ENCODE measurements at places on chromosomes 3 and 15.

DNA sequence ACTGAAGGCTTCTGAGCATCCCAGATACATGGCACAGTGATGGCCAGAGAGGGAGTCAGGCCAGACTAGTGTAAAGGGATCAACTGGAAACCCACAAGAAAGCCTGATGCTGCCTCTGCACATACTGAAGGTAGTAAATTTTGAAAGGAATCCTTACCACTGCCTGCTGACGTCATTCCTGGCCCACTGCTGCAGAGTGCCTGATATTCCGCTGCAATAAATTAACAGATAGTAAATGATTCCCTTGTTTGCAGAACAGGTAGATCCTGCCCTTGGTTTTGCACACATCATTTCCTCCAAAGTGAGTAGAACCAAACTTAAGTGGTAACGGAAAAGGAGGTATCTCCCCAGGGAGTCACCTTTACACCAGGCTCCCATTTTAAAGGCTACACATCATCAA, 146.7 kb downstream of the FBN1 start:
- DNase-seq: no peak

- no peak for DNase-seq
These were observed 278.8 kb downstream of the FOXP1 start for GRCh38 chr3:71304684-71305083.

DNA sequence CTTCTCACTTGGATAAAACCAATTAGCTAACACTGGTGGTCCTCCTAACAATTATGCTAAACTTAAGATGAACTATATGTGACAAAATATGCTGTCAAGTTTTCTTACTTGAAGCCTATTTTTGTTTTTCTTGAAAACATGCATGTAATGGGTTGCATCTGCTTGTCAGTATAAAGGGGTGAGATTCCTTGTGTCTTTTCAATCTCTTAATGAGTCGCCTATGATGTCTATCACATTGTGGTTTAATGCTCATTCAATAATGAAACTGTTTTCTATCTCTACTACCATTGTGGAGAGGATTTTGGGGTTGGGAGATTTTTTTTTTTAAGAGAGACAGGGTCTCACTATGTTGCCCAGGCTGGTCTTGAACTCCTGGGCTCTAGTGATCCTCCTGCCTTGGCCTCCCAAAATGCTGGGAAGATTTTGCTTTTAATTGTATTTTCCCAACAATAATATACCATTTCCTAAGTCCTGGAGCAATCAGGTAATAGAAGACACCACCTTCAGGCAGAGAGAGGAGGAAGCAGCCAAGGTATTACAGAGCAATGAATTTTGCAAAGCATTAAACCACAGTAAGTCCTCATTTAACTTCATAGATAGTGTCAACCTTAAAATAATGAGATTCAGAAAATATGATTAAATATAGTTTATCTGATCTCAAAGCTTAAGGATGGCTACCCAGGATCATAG, 17.4 kb upstream of the TRMT10C start:
- DNase-seq: no peak

DNA sequence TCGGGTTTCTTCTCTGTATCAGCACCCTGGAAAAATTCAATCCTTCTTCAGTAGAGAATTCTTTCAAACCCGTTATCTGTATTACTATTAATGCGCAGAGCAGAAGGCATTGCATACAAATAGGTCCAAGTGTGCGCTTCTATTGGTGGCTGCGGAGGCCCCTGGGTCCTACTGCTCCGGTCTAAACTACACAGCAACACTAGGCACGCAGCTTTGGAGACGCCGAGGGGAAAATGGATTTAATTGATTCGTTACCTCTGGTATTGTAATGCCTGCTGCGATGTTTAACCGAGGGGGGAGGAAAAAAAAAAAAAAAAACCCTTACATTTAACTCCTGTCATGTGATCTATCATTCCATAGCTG, at the start of gene ROBO1:
Gene ROBO1, minus strand, starts transcription at position 94 of the 363 bp plus-strand sequence.
- DNase-seq: no peak

DNA sequence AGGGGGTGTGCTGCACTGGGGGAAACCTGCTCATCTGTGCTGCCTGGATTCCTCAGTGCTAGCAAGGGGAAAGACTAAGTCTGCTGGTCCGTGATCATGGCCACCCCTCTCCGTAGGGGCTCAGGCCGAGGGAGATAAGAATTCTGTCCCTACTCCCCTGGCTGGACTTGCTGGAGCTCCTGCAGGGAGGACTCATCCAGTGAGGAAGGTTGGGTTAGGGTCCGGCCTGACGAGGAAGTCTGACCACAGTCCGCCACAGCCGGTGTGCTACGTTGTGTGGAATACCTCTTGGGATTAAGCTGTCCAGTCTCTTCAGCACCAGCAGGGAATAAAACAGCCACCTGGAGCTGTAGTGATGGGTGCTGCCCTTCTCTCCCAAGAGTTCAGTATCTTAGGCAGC, 1309.1 kb upstream of the CADM2 start:
- no peak for DNase-seq

GRCh38 chr3:35921718-35922117, 282.4 kb downstream of the ARPP21 start:
- DNase-seq: no peak

- no peak for DNase-seq
These were observed 521.0 kb downstream of the GABRG3 start for GRCh38 chr15:27491666-27492621.

- no peak for DNase-seq
These were observed 6.4 kb downstream of the PFN2 start for GRCh38 chr3:149964291-149964690.

DNA sequence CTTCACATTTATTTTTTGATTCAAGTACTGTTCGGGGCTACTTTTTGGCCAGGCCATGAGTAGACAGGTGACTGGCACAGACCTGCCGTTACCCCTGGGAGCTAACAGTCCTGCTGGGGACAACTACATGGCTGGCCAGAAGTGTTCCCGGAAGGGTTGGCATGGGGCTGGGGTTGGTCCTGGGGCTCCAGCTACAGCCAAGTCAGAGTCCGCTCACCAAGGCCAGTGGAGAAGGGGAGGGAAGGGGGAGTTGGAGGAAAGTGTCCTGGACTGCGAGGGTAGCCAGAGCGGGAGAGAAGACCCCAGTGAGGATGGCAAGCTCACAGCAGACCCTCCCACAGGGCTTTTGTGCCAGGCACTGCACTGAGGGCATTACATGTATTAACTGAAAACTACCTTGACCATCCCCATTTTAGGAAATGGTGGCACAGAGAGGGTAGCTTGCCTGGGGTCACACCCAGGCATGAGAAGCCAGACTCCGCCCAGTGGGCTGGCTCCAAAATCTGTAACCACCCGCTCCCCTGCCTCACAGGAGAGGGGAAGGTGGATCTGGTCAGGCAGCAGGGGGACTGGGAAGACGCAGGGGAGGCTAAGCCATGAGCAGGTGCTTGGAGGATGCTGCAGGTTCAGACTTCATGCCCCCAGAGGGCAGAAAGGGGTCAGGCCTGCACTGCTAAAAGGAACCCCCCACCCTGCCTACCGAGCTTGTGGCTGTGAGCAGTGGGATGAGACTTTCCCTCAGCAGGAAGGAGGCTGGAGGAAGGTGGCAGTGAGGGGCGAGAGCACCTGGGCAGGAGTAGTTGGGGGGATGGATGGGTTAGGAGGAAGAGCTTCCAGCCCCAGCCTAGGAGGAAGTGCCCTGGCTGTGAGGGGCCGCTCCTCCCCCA, 38.3 kb upstream of the ESYT3 start:
- no peak for DNase-seq

- DNase-seq: no peak
These were observed 322.6 kb downstream of the MEX3B start for GRCh38 chr15:81723113-81723651.

GRCh38 chr15:59924812-59925522, 79.1 kb upstream of the FOXB1 start:
- no peak for DNase-seq

GRCh38 chr3:49469037-49469935, 781 bp upstream of the DAG1 start:
- no peak for DNase-seq

GRCh38 chr3:20083253-20083652, 43.0 kb downstream of the KAT2B start:
- DNase-seq: no peak

GRCh38 chr3:72145506-72146380, 360.8 kb upstream of the PROK2 start:
- no peak for DNase-seq

GRCh38 chr3:29554566-29554965, 273.7 kb downstream of the RBMS3 start:
- no peak for DNase-seq

DNA sequence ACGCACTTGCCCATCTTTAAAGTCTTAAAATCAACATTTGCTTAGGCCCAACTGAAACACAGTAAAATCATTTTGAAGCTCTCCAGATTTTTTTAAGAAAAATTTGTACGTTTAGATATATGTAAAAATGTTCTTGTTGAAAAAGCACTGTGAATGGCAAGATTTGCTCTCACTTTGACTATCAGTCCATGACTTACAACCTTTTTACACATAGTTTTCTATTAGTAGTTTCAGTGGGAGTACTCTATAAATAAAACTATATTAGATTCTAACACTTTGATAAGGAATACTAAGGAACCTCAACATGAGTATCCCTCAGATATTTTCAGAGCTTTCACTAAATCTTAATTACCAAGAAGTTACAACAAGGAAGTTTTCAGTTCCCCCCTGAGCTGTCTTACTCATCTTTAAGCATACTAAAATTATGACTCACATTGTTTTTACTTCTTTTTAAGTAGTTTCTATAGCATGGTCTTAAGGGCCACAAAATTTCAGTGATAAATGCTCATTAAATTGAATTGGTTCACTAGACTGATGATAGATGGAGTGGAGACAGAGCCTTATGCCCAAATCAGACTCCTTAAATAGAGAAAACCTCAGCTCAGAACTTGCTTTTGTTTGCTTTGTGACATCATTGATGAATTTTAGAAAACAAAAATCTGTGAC, 31.6 kb upstream of the RAP2B start:
- DNase-seq: peak; percentile 43

DNA sequence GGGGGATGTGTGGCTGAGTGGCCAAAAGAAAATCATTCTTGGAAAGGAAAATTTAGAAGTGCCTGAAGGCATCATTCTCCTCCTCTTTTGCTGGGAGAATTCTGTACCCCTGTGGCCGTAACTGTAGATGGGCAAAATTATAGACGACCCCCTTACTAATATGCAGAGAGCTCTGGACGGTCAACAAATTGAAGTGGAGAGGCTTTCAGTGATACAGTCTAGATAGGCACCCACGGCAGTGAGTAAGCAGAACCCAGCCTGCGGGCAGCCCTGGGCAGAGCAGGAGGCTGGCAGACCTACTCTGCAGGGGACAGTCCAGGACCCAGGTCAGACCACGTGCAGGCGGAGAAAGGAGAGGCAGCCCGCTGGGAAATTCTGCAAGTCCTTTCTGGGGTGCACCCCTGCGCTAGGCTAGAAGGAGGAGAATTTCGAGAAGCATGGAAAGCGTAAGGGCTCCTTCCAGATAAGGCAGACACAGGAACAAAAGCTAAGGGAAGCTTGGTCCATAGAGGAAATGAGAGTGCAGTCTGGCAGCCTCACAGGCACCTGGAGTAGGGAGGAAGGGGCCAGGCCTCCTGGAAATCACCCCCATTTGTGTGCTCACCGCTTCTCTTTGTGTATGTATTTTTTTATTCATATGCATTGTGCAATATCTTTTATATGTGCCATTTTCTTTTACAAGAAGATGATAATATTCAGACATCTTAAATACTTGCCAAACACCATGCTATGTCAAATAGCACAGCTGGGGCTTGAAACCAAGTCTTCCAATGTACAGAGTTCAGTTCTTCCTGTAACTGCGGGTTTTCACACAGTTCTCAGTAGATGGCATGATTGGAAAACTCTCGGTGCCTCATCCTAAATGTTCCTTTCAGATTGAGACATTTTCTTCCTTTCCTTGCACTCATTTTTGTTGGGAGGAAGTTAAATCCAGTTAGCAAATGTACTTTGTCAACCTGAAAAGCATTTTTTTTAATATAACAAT, 40.2 kb downstream of the LRRK1 start:
- no peak for DNase-seq

DNA sequence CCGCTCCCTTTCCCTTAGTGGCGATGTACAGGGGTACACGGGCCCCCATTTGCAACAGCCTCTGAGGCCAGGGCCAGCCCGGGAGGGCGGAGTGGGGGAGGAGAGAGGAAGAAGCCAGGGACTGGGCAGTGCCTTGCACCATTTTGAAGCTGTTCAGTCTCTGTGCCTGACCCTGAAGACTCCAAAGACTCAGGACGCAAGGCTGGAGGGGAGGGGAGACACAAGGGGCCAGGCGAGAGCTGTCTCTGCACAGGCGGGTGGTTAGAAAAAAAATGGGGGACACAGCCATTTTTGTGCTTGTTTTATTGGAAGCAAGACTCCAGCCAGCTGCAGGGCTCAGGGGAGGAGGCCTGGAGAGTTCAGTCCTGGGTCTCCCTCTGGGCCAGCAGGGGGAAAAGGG, 1.6 kb downstream of the RPP25 start:
- no peak for DNase-seq

DNA sequence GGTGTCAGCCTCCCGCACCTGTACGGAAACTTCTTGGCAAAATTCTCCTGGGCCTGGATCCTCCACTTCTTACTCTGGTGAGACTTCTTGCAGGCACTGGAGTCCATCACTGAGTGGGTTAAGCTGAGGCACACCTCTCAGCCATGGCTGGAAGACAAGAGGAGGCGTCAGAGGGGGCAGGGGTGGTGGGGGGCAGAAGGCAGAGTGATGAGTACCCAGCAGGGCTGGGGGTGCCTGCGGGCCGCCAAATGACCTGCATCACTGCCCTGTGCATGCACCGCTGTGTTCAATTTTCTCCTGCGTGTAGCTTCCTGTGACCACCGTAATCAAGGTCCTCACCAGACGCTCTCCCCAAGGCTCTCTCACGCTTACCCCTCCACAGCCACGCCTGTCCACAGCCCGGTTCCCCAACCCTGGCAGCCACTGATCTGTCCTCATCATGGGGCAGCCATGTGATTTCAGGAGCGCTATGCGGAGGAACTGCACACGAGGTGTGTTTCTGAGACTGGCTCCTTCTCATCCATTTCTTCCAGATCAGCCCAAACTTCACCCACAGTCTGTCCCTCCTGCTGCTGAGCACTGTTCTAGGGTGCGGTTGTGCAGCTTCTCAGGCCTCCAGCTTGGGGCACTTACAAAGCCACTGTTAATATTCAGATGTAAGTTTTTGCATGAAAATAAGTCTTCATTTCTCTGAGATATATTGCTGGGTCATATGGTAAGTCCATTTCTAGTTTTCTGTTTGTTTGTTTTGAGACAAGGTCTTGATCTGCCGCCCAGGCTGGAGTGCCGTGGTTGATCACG, 5.2 kb downstream of the C3orf22 start:
- DNase-seq: no peak

- no peak for DNase-seq
These were observed 364.1 kb upstream of the CBLB start for GRCh38 chr3:106232956-106233355.

DNA sequence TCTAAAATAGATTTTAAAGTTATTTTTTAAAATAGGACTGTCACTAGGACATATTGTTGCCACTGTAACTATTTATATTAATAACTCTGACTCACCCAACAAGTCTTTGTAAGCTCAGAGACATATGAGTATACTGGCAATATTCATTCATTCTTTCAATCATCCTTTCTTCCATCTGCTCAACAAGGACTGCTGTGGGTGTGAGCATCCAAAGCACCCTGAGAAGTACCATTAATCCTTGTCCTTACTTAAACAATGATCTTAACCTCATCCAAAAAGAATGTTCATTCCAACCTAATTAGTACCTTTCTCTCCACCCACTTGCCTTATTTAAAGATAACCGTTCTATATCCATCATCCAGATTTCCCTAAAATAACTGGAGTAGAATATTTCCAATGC, 94.2 kb upstream of the PPP2R3A start:
- no peak for DNase-seq

- DNase-seq: no peak
These were observed 81.8 kb downstream of the DNAJC13 start for GRCh38 chr3:132499071-132499470.

- no peak for DNase-seq
These were observed 299.5 kb downstream of the NSUN3 start for GRCh38 chr3:94362393-94362792.

GRCh38 chr3:194031867-194032635, 103.9 kb upstream of the HES1 start:
- no peak for DNase-seq

Data from GM20000 (cell line).